Left lung (tissue), 14 donors: ENCODE measurements at places on chromosomes 4 and X. TPM values are rescaled to one million over a fixed set of nuclear protein-coding genes. Genes with fewer than 3 reads are reported as not detected.

DNA sequence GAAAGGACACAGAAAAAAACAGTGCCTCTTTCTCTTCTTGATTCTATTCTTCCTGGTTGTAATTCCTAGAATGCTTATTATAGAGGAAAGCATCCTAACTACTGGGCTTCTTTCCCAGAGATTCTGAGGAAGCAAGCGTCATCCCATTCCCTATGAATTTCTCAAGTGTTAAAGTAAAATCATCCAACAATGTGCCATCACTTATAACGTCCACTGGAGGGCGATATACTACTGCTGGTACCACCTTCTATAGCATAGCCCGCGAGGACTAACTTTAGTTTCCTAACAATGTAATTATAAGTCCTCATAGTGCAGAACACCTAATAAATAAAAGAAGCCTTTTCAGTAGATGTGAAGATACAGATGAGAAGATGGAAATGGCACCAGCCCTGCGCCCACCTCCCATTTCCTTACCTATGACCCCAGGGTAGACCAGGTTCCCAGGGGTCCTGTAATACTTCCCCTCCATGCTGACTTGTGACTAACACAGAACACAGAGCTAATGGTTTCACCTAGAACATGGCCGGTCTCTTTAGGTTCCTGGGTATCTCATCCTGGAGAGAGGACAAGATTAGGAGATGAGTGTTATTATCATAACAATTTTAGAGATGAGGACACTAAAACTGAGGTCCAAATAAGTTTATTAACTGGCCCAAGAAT, 4.2 kb downstream of the CENPVL3 start:
- peak; percentile 26 for DNase-seq

- no peak for DNase-seq
These were observed 180.3 kb upstream of the DKK2 start for GRCh38 chr4:107216379-107216778.

DNA sequence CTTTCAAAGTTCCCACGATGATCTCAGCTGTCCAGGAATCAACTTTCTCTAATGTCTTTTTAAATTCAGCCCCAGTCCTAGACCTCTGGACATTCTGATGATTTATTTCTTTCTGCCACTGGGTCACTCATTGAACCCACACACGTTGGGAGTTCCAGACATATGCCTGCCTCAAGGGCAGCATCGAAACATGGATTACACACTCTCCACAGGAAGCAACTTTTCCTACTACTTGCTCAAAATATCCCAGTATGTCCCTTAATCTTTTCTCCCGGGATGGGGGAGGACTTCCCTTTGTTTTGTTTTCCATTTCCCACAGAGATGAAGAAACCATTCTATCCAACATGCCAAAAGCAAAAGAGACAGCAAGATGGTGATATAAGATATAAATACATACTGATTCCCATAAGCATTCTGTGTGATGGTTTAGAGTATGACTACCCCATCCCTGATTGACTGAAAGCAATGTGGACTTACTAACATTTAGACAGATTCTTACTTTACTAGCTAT, 79.8 kb upstream of the PPARGC1A start:
- DNase-seq, result no peak

GRCh38 chr4:172055046-172055445, 241.8 kb downstream of the GALNTL6 start:
- no peak for DNase-seq

DNA sequence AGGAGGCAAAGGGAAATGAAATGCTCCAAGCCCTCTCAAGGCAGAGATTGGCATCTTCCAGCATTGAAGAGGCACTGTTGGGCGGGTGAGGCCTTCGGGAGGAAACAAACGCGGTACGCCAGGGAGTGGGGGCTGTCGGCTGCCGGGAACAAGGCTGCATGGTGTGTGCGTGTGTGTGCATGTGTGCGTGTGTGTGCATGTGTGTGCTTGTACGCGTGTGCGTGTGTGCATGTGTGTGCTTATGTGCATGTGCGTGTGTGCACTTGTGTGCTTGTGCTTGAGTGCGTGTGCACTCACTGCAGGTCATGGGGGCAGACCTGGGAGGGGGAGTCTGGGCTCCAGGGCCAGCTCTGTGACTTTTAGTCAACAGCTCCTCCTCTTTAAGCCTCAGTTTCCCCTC, 113.6 kb upstream of the ADRA2C start:
- peak; percentile 54 for DNase-seq

DNA sequence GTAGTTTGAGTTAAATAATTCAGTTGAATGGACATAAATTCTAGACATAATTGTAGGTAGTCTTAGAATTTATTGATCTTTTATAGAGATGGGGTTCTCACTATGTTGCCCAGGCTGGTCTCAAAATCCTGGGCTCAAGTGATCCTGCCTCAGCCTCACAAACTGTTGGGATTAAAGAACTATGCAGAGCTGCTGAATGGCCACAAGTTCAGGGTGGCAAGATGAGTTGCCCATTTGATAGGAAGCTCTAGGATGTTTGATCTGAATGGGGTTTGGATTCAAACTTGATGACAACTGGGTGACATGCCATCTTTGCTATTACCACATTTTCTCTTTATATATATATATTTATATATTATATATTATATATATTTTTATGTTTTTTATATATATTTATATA, 3.6 kb downstream of the RPL36A start:
- no peak for DNase-seq

DNA sequence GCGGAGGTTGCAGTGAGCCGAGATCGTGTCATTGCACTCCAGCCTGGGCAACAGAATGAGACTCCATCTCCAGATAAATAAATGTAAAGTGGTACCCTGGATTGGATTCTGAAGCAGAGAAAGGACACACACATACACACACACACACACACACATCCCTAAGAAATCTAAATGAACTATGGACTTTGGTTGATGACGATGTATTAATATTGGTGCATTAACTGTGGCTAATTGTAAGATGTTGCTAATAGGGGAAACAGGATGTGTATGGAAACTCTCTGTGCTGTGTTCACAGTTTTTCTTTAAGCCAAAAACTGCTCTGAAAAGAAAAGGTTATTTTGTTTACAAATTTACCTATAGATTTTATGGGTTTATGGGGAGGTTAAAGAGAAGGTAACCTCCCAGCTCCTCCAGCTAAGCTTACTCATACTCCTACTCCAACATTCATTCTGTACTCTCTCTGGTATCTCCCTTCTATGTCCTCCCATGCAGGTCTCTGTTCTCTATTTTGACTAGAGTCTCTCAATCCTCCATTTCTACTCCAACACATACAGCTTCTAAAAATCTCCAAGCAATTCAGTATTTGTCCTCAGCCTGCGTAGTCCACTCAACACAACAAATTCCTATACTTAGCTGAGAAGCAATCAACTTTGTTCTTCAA, 46.5 kb upstream of the RELL1 start:
- DNase-seq, result no peak

- no peak for DNase-seq
These were observed 187.9 kb downstream of the KDR start for GRCh38 chr4:54937501-54937900.

GRCh38 chr4:57040510-57040909, 61.8 kb downstream of the POLR2B start:
- no peak for DNase-seq

GRCh38 chr4:113028074-113028473, 21.4 kb upstream of the ANK2 start:
- no peak for DNase-seq

GRCh38 chr4:8348071-8348470, 78.5 kb downstream of the HTRA3 start:
- DNase-seq, result no peak

GRCh38 chr4:2652415-2653160, 103.5 kb downstream of the TNIP2 start:
- DNase-seq, result no peak

DNA sequence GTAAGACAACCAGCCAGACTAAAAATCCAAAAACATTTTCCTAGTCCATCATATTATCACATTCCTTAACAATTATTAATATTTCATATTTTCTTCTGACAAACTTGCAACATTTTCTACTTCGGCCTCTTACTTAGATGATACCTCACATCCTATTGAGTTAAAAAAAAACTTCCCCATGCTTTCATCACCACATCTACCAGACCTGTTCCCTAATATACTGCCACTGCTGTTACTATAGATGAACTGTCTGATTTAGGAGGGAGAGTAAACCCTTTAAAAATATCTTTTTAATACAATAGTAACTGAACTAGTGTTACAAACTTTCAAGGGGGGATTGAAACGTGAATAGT, 1.5 kb downstream of the FAM200B start:
- no peak for DNase-seq

DNA sequence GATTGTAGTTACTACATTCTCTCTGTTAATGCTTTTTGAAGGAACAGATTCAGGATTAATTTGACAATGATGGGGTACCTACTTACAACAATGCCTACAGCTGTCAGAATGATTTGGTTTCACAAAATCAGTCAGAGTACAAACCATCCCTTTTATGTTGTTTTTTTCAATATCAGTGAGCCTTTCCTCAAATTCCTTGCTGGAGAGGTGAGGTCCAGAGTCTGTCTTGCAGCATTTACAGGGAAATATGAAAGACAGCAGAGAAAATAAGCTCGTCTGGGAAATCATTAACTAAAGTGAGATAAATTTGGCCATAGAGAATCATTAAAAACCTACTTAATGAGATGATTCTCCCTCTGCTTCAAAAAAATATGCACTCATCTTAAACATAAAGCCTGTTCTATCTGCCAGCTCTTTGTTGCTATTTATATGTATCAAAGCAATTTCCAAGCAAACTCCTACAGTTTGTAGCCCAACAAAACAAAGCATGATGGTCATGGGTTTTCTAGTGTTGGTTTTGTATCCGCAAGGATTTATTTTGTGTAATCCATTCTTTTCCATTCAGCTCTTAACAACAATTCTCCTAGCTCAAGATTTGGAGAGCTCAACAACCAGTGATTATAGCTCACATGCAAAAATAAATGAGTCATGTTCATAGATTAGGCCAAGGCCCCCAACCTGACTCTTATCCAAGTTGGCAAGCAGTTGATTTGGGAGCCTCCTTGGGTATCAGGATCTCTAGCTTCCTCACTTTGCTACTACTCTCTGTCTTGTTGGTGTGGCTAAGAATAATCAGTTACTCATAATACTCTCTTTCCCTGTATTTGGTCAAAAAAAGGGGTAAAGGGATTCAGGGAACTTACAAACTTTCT, 222.6 kb downstream of the ENOX2 start:
- DNase-seq, result no peak

GRCh38 chr4:180674619-180675358, 1568.4 kb upstream of the TENM3 start:
- no peak for DNase-seq

DNA sequence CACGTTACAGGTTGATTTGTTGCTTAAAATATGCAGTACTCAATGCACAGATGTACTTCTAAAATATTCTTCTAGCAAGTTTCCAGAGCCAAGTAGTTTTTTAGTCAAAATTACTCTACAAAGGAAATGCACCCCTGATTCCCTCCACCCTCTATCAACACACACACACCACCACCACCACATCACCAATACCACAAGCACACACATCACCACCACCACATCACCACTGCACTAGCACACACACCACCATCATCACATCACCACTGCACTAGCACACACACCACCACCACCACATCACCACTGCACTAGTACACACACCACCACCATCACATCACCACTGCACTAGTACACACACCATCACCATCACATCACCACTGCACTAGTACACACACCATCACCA, 105.2 kb upstream of the FRG1 start:
- DNase-seq, result no peak

DNA sequence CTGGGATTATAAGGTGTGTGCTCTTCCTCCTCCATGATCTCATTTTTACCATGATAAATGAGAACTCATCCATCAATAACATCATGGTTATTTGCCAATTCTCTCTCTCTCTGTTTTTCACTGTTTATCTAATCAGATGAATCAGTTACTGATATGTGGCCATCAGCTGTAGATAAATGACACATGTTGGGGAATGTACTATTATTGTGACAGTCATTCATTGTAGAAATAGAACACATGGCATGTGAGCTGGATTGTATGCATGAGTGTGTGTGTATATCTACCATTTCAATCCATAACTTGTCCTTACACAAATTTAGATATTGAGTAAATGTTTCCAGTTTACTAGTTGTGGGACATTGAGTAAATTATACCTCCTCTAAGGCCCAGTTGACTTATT, 53.0 kb downstream of the OSTC start:
- no peak for DNase-seq

GRCh38 chr4:42446823-42447222, 49.5 kb downstream of the SHISA3 start:
- DNase-seq, result no peak

- no peak for DNase-seq
These were observed 96.4 kb upstream of the DDIT4L start for GRCh38 chr4:100286636-100287035.

GRCh38 chrX:39648548-39649254, 449.1 kb downstream of the BCOR start:
- DNase-seq, result no peak

DNA sequence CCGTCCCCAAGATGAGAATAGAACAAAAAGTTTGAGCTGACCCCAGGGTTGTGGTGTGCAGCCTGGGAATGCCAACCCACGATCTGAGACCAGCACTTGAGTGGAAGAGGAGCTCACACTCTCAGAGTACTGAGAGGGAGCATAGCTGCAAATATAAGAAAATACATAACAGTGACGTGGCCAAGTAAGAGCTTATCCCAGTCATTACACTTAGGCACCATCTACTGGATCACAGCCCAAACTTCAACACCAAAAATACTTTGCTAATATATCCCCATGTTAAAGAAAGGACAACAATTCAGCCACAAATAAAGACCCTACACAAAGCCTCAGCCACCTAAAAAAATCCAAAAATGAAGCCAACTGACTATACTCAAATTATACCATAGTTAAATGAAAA, 33.3 kb upstream of the CXCL6 start:
- DNase-seq, result no peak

DNA sequence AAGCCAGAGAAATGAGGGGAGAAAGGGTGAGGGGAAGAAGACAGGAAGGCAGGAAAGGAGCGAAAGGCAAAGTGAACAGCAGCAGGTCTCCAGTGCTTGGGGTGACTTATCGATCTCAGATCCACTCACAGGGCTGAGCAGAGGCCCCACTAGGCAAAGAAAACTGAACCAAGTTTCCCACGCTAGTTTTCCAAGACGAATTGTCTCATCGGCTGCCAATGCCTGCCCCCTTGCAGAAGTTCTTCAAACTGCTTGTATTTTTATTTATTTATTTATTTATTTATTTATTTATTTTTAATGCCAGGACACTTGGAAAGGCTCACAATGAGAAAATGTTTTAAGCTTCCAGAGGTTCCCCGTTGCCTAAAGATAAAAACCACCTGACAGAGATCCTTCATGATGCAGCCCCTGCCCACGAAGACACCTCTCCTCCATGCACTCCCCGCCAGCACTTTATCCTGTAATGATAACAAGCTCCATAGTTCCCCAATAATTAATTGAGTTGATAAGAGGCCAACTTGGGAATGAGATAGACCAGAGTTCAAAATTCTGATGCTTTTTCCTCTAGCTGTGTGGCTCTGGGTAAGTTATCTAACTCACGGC, 43.2 kb downstream of the QDPR start:
- peak; percentile 48 for DNase-seq

Gene NELFA
- 22.5 TPM for total RNA-seq

Gene SGMS2
- total RNA-seq, result 88.8 TPM

Gene PLAC8
- 48.7 TPM for total RNA-seq

Gene NWD2
- total RNA-seq, result not detected

Gene FIP1L1
- 39.6 TPM for total RNA-seq

Gene AMBN
- not detected for total RNA-seq

Gene PLS3
- total RNA-seq, result 186 TPM

Gene ADGRL3
- total RNA-seq, result 2.7 TPM

Gene CCSER1
- 9.0 TPM for total RNA-seq

Gene ZFYVE28
- total RNA-seq, result 12.4 TPM

Gene HSFX1
- 1.2 TPM for total RNA-seq

Gene LDB2
- total RNA-seq, result 74.0 TPM

Gene GPR173
- 3.6 TPM for total RNA-seq

Gene VGLL1
- total RNA-seq, result not detected
